Aorta (tissue), 5 donors: ENCODE measurements at places on chromosomes 7 and 10. TPM values are rescaled to one million over a fixed set of nuclear protein-coding genes. Genes with fewer than 3 reads are reported as not detected.
A peak's percentile ranks its signal among the peaks of the same experiment; 100 is the strongest.

- H3K36me3 ChIP-seq, result no peaks in the 10 kb centered on the region
- no peak overlapping the region for H3K27ac ChIP-seq
- DNase-seq, result no peak
- H3K4me1 ChIP-seq, result no peaks in the 10 kb centered on the region
- no peak overlapping the region for H3K4me3 ChIP-seq
Observed at GRCh38 chr10:100122780-100123179, 41.1 kb upstream of the CPN1 start.

LRRC61 gene
- 2.5 TPM for total RNA-seq

- H3K36me3 ChIP-seq, result no peaks in the 10 kb centered on the region
- H3K27me3 ChIP-seq, result no peaks in the 10 kb centered on the region
Observed at GRCh38 chr10:96843823-96844222, 11.7 kb downstream of the LCOR start.

NAT16 gene
- total RNA-seq, result not detected

DNA sequence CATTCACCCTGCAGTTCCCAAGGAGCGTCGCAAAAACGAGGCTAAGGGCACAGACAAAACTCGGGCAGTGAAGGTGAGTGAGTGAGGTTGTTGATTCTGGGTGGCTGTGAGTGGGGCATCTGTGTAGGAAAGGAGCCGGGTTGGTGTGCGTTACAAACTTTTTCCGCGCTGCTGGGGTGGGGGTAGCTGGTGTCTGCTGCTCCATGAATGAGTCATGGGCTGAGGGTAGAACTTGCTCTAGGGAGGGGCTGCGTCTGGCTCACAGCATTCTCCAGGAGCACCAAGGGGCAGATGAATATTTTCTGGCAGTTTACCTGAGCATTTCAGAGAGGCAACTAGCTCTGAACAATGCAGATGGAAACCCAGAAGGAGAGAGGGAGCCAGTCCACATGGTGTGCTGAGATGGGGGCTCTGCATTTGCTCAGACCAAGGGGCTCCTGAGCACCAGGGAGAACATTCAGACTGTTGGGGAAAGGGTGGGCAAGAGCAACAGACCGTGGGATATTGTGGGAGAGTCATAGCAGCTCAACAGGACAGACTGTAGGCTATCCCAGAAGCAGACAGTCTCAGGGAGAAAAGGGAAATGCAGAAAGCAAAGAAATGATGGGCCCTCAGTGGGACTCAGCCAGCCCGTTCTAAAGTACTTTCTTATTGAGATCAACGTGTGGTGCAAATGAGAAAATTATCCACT, 18.8 kb downstream of the NOBOX start:
- no peak overlapping the region for H3K27ac ChIP-seq
- no peaks in the 10 kb centered on the region for H3K36me3 ChIP-seq
- no peak for DNase-seq
- H3K4me3 ChIP-seq, result no peak overlapping the region
- H3K27me3 ChIP-seq, result no peaks in the 10 kb centered on the region

DNA sequence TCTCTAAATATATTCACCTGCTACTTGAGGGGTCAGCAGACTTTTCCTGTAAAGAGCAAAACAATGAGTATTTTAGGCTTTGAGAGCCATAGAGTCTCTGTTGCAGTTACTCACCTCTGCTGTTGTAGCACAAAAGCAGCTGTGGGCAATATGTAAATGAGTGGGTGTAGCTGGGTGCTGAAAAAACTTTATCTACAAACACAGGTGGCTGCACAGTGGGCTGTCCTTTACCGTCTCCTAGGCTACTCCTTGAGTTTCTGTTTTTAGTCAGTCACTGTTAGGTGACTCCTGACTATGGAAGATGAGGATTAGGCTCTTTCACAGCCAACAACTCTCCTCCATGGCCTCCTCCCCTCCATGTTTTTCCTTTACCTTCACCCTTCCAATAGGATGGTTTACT, 286.1 kb upstream of the C7orf33 start:
- no peak for DNase-seq
- H3K27me3 ChIP-seq, result no peaks in the 10 kb centered on the region
- no peak overlapping the region for H3K4me3 ChIP-seq
- no peaks in the 10 kb centered on the region for H3K4me1 ChIP-seq
- H3K36me3 ChIP-seq, result no peaks in the 10 kb centered on the region
- no peak overlapping the region for H3K27ac ChIP-seq

DNA sequence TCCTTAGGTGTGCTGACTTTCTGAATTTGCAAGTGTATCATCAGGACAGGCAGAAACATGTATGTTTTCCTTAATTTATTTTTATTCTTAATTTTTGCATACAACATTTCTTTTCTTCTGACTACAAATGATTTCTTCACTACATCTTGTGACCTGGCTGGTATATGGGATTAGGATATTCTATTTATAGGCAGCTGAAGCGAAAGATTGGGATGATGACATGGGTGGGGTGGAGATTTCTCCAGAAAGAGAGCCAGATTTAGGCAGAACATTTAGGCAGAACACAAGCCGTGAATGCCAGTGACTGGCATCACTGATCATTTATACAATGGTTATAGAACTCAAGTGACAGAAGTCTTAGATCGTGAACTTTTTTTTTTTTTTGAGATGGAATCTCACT, 256.7 kb downstream of the KLF6 start:
- DNase-seq, result no peak
- H3K27me3 ChIP-seq, result no peaks in the 10 kb centered on the region

- DNase-seq, result no peak
- no peak overlapping the region for H3K4me3 ChIP-seq
- H3K27ac ChIP-seq, result no peak overlapping the region
- H3K36me3 ChIP-seq, result peaks cover 4% of the 10 kb centered on the region
Observed at GRCh38 chr10:92490387-92490786, 83.5 kb downstream of the IDE start.

GRCh38 chr7:7737674-7738073, 19.3 kb upstream of the RPA3 start:
- peaks cover 2% of the 10 kb centered on the region for H3K4me1 ChIP-seq
- H3K27ac ChIP-seq, result no peak overlapping the region
- no peaks in the 10 kb centered on the region for H3K36me3 ChIP-seq

DNA sequence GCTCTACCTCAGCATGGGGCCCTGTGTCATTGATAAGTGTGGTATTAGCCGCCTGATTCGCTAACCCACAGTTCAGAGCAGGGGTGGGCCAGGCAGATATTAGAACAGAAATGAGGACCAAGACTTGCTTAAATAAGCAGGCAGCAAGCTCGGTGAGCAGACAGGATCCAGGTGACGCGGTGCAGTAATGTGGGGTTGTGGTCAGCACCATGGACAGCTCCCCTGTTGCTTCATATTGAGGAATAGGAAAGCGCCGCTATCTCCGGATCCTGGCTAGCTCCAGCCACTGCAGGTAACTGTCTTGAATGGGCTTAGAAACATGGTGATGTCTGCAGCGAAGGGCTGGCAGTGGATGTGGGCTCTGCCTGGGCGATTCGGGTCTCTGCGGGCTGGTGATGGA, 51.3 kb upstream of the GPR26 start:
- peak; percentile 73 for DNase-seq
- H3K4me3 ChIP-seq, result no peak overlapping the region
- H3K36me3 ChIP-seq, result no peaks in the 10 kb centered on the region
- peaks cover 2% of the 10 kb centered on the region for H3K27me3 ChIP-seq
- no peaks in the 10 kb centered on the region for H3K4me1 ChIP-seq
- H3K27ac ChIP-seq, result no peak overlapping the region

AFAP1L2 gene
- 16.3 TPM for total RNA-seq
